ENCODE measurements at places on chromosomes 7 and 10. TPM values are rescaled to one million over a fixed set of nuclear protein-coding genes. Genes with fewer than 3 reads are reported as not detected.

DNA sequence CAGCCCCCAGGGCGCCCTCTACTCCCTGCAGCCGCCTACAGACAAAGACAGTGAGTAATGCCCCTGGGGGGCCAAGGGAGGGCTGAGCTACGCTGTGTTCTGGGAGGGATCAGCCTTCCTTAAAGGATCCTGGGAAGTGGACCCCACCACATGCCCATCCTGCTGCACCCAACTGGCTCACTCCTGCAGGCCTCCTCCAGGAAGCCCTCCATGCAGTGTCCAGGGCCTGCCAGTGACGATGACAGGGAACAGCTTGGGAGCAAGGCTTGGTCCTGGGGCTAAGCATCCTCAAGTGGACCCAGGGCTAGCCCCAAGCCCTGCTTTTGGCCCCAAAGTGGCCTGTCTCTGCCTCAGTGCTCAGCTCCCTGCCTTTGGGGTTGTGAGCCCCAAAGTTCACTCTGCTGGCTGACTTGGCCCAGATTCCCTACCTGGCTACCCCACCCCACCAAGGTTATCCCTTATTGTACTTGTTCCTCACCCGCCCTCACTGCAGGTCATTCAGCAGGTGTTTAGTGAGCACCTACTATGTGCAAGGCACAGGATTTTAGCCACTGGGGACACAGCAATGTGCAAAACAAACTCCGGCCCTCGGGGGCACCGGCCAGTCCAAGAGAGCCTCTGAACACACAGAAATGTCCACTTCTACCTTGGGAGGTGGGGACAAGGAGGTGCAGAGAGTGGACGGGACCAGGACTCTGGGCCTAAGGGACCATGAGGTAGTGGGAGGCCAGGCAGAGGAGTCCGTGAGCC lies 83.5 kb downstream of the MYL10 start:
- no peak for DNase-seq

GRCh38 chr10:42866115-42866995 lies 83.8 kb downstream of the BMS1 start:
- peak; percentile 43 for DNase-seq

DNA sequence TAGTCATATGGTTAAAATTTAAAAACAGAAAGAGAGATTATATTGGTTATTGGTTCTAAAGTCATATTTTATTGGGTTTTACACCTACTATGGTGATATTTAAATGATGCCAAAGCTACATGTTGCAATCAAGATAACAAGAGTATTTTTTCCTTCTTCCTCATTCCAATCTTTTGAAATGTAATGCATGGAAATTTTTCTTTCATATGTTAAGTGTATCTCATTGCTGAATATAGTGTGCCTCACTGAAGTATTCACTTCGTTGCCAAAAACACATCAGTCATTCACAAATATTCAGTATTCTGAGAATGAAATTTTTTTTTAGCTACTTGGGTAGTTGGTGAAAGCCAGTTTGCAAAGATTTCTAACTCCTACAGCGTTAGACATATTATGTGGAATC lies 19.5 kb downstream of the HDAC9 start:
- DNase-seq = no peak

DNA sequence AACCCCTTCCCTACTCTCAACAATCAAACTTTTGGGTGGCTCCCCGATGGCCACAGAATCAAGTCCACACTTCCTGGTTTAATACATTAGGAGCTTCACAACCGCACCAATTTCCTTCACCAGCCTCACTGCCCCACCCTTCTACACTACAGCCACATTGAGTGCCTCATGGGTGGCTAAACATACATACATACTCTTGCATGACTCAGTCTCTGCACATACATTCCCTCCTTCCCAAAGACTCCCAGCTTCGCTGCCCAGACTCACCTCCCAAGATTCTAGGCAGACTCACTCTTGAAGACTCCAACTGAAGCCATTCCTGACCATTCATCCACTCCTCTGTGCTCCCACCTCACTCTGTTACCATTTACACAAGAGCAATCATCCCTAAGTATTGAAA lies 15.9 kb downstream of the VPS41 start:
- DNase-seq = no peak

Gene COL13A1
- total RNA-seq = 1.1 TPM

GRCh38 chr7:88314061-88314491 lies 7.4 kb upstream of the STEAP4 start:
- DNase-seq = no peak

DNA sequence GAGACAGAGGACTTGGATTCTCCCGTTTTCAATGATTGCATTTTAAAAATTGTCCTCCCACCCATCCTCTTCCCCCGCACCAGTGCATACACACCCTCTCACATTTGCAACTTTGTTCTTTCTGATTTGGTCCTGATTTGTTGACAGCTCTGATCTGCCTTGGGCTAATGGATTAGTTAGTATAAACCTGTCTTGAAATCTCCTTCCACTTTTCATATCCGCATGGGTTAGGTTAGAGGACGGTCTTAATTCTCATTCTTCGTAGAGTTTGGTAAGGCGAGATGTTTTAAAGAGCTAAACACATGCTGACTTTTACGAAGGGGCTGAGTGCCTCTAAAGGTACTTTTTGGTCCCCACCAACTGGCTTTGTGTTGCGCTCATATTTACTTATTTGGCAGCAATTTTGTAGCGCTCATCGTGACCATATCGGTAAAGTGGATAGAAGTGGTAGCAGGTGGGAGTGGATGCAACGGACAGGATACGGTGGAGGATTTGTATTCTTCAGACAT lies 1.1 kb downstream of the AHR start:
- no peak for DNase-seq

DNA sequence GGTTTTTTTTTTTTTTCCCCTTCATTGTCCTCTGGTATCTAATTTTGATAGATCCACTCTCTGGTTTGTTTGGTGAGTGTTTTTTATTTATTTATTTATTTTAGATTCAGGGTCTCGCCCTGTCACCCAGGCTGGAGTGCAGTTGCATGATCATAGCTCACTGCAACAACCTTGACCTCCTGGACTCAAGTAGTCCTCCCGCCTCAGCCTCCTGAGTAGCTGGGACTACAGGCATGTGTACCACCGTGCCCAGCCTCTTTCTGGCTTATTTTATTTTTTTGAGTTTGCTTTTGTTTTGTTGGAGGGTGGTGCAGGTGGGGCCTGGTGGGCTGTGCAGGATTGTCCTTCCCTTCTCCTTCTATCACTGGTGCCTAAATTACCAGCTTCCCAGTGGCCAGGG lies 187.2 kb upstream of the SH2B2 start:
- DNase-seq = no peak

Gene MYL10
- total RNA-seq = not detected

Data from tibial nerve (tissue), 4 donors.